Adrenal gland (tissue), 19 donors: ENCODE measurements at places on chromosomes 1 and 21.
A peak's percentile ranks its signal among the peaks of the same experiment; 100 is the strongest.

DNA sequence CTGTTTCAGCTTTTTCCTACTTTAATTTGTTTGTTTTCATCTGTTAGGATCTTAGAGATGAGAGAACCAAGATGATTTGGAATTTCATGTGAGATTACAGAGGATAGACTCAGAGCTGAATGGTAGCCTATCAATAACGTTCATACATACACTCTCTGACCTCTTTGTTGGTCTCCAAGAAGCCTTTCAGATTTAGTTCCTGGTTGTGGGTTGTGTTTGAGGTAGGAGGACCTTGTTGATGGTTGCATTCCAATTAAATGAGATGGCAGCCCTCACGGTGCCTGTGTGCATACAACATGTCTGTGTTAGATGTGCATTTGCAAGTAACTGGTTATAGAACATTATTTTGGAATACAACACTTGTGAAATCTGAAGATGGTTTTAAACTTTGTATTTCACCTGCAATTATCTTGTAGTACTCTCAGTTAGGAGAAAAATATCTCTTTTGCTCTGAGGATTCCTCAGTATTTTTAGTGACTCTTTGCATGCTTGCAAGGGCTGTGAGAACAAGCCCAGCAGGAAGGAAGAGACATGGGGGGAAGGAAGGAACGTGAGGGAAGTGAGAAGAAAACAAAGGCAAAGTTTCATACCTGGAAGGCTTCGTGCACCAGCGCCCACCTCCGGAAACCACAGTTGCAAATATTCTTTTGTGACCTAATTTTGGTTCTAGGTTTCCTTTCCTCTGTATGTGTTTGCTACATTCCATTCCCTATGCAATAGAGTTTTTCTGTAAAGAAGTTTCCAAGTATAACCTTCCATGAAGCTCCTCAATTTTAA lies 291.8 kb downstream of the DISC1 start:
- DNase-seq: no peak

- DNase-seq: no peak
These were observed 555.8 kb downstream of the DPYD start for GRCh38 chr1:97365026-97365425.

DNA sequence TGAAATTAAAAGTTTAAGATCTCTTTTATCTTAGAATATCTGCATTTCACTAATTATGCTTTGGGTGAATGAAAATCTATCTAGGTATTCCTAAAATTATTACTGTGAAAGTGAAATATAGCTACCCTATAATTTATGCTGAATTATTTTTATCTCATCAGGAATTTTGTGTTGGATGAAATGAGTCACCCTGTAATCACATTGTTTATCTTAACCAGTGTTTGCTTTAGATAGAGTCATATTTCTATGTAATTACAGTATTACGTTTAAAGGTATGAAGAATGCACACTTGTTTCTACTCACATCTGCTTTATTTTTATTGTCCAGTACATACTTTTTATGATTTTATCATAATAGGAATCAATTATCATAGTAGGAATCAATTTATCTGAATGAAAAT lies 249.2 kb downstream of the NCAM2 start:
- no peak for DNase-seq

DNA sequence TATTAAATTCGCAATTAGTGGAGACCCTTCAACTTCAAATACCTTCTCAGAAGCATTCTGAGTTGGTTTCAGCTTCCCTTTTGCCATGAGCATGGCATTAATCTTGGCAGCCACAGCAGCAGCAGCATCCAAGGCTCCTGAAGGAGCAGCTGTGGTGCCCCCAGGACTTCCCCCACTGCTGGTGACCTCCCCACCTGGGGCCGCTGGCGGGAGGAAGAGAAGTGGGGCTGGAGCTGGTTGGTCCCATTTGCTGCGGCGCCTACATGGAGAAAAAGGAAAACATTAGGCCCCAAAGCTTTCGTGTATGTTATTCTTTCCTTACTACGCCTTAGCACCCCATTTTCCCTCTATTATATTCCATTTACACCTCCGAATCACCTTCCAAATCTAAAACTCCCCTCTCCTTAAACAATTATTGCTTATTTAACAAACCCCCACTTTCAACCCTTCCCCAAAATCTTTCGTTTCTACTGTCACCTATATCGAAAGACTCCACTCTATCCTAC lies 569 bp downstream of the KHDC4 start:
- DNase-seq: no peak

GRCh38 chr21:42413093-42413492 lies 9.4 kb downstream of the UBASH3A start:
- DNase-seq: no peak

GRCh38 chr1:24866211-24867083 lies 63.6 kb downstream of the RUNX3 start:
- DNase-seq: no peak

GRCh38 chr1:194940336-194941030 lies 1667.8 kb downstream of the KCNT2 start:
- DNase-seq: no peak

DNA sequence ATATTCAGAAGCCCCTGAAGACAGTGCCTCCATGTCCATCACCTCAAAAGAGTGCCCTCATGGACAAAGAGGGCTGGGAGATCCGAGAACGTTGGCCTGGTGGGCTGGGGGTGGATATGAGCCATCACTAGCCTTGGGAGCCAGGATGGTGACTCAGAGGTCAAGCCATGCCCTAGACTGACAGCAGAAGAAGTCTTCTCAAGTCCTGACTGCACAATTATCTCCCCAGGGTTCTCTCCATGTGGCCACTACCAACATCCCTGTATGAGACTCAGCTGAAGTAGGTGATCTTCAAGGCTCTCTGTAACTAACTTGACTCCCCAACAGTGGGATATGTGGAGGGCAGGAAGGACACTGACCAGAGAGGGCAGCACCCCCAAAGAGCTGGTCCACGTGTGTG lies 7.1 kb upstream of the USF1 start:
- DNase-seq: no peak

DNA sequence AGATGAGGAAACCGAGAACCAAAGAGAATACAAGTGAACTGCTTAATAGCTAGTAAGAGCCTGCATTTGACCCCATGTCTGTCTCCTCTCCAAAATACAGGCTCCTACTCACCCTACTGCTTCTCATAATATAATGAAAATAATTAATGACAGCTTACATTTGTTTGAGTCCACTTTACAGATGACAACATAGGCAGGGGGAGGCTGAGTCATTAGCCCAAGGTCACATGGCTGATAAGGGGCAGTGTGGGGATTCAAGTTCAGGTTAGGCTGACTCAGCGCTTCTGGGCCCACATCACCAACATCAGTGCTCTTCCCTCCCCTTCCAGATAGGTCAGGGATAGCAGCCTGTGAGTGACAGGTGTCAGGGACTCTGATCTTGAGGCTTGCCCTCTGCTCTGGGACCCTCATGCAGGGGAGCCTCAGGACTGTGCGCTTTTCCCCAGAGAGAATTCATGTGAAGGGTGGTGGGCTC lies 16.2 kb downstream of the AZIN2 start:
- no peak for DNase-seq

DNA sequence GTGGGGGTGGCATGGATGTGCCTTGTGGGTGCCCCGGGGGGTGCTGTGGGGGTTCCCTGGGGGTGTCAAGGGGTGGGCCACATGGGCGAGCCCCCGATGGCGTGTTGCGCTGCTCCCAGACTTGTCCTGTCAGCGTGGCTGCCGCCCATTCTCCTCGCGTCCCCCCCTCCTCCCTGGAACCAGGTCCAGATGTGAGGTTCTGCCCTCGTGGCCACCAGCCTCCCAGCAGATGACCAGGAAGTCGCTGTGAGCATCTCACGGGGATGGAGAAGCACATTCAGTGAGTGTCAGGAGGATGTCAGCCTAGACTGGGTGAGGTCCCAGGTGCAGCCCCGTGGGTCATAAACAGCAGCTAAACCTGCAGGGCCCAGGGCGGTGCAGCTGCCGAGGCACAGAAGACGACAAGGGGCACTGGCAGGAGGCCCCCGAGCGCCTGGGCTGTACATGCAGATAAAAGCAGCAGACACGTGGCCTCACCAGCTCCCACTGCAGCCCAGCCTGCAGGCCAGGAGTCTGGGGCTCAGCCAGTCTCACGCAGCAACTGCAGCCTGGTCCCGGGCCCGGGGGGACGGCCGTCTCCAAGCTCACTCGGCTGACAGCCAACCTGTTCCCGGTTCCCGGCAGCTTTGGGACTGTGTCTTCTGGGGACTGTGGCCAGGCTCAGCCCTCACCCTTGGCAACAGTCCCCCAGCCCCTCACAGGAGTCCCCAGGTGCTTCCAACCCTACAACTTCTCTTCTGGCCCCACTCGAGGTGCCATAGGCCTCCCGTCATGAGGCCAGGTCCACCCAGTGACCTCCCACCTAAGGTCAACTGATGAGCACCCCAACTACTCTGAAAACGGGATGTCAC lies 17.5 kb upstream of the COL6A2 start:
- no peak for DNase-seq

GRCh38 chr1:246450611-246451251 lies 56.3 kb downstream of the SMYD3 start:
- DNase-seq: no peak

GRCh38 chr1:230189341-230189740 lies 122.3 kb downstream of the GALNT2 start:
- no peak for DNase-seq

- DNase-seq: no peak
These were observed 68.7 kb downstream of the DNTTIP2 start for GRCh38 chr1:93810316-93810715.

- no peak for DNase-seq
These were observed 148.9 kb upstream of the IGSF21 start for GRCh38 chr1:17958704-17959103.

- no peak for DNase-seq
These were observed 101.9 kb upstream of the DISP3 start for GRCh38 chr1:11377001-11377583.

- DNase-seq: no peak
These were observed 2.4 kb downstream of the ATP8B2 start for GRCh38 chr1:154327466-154328317.

DNA sequence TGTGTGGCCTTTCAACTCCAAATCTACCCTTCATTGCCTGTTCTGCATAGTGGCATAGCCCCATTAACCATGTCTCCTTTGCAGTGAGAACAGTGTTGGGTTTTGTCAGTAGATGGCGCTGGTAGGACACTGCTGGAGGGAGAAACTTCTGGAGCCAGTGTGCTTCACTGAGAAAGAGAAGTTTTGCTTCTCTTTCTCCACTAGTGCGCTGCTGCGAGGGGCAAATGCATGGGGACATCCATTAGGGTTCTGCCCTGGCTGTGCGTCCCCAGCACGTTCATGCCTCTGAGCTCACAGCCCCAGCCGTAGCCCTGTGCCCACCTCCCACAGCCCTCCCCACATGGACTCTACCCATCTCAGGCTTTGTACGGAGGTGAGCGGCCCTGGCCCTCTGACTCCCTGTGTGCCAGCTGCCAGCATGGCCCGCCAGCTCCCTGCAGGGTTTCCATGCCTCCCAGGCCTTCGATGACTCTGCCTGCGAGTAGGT lies 53.1 kb downstream of the RIMS3 start:
- peak; percentile 73 for DNase-seq

- no peak for DNase-seq
These were observed 12.7 kb downstream of the BCAR3 start for GRCh38 chr1:93668951-93669350.
